ENCODE measurements at places on chromosomes 12 and 14.

GRCh38 chr14:24311837-24312615 lies 724 bp downstream of the LTB4R start:
- DNase-seq = no peak

DNA sequence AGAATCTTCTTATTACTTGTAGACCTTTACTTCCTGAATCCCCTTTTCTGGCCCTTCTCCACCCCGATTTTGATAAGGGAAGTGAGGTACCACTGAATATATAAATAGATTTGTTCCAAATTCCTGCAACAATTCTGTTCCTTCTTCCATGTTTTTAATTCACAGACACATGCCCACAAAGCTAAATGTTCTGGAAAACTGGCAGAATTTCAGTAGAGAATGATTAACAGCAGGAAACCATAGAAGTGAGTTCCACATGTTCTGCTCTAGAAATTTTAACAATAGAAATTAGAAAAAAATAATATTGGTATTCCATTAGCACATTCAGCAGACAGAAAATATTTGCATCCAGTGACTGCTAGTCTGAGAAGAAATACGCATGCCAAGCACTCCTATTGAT lies 139.6 kb downstream of the SLC2A13 start:
- DNase-seq = no peak

GRCh38 chr12:69981881-69982475 lies 157.0 kb downstream of the MYRFL start:
- DNase-seq = no peak

DNA sequence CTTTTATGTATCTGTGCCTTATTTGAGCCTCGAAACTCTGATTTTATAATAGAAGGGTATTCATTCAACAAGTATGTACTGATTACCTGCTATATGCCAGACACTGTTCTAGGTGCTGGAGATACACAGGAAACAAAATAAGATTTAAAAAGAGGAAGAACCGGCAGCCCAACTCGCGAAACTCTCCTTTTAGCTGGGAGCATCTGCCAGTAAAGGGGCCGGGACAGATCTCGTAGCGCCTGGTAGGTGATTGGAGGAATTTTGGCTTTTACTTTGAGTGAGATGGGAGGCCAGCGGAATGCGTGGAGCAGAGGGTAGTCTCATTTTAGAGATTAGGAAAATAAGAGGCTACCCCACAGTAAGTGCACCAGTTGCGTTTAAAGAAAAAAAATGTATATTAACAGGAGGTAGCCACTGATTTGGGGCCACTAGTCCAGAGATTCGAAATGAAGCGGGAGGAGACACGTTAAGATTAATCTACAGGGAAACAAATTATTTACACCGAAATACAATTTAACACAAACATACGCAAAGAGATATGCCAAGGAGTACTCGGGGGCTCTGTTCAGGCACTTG lies 520 bp upstream of the MON2 start:
- peak; percentile 44 for DNase-seq

GRCh38 chr12:47071241-47071852 lies 8.1 kb upstream of the PCED1B start:
- no peak for DNase-seq

DNA sequence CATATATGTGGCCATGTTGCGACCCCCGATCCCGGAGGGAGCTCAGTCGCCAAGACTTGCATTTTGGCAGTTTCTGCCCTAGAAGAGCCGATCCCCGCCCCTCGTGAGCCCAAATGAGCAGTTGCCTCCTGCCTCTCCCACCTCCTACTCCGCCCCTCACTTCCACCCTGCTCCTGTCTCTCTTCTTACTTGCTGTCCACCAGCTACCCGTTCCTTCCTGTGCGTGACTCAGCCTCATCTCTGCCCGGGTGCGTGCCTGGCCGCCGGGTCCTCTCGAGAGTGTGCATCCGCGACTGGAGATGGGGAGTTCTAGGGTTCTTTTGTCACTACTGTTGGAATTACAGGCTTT lies 585 bp downstream of the GPATCH2L start:
- peak; percentile 91 for DNase-seq

DNA sequence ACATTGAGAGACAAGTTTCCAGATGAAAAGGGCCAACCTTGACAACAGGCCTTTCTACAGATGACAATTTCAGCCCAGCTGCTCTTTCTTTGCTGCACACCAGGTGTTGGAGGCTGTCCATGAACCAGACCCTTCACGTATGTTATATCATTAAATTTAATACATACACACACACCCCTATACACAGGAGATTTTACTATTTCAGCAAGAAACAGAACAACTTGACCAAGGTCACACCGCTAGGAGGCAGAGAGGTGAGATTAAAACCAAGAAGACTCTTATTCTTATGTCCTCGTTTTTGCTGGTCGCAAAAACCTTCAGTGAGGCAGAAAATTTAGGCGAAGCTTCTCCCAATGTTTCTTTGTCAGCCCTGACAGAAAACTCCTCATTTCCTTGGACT lies 1585.9 kb downstream of the AACS start:
- DNase-seq = no peak

DNA sequence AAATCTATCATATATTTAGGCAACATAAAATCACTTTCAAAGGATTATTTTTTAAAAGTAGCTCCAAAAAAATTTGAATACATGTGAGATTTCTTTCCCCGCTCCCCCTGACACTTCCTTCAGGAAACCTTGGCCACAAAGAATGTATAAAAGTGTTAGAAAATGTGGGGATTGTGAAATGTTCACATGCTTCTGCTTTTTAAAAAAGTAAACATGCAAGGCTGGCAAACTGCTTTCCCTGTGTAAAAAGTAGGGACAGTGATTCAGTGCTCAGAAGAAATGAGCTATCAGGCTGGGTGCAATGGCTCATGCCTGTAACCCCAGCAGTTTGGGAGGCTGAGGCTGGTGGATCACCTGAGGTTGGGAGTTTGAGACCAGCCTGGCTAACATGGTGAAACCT lies 26.6 kb downstream of the MBIP start:
- peak; percentile 29 for DNase-seq

DNA sequence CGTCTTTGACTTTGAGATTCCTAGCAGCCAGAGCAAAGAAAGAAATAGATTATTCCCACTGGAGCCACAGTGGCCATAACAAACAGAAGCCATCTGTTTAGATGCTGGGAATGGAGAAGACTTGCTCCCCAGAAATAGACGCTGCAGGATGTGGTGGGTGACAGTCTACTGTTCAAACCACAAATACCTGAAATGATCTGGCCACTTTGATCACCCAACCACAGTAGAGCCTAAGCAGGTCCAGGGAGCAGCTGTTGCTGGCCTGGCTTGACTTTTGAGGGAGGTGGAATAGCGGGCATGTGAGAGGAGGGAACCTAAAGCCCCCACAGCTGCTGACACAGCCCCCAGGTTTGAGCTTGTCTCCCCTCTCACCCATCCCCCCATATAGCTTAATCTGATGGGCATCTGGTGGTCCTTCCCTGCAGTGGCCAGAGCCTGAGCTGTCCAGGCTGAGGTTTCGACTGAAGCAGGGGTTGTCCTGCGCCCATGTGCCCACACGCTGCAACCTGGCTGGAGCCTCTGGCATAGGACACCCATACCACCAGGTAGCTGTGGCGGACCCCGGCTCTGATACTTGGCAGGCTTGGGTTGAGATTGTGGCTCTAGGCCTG lies 38.7 kb downstream of the SH2B3 start:
- DNase-seq = no peak
